Activated effector memory CD4-positive, alpha-beta T cell treated with Interleukin-2 at 50 U/mL for 16 hours (primary cell): ENCODE measurements at places on chromosomes 2 and 18.

- no peak for DNase-seq
These were observed 104.0 kb downstream of the DNER start for GRCh38 chr2:229610333-229610732.

DNA sequence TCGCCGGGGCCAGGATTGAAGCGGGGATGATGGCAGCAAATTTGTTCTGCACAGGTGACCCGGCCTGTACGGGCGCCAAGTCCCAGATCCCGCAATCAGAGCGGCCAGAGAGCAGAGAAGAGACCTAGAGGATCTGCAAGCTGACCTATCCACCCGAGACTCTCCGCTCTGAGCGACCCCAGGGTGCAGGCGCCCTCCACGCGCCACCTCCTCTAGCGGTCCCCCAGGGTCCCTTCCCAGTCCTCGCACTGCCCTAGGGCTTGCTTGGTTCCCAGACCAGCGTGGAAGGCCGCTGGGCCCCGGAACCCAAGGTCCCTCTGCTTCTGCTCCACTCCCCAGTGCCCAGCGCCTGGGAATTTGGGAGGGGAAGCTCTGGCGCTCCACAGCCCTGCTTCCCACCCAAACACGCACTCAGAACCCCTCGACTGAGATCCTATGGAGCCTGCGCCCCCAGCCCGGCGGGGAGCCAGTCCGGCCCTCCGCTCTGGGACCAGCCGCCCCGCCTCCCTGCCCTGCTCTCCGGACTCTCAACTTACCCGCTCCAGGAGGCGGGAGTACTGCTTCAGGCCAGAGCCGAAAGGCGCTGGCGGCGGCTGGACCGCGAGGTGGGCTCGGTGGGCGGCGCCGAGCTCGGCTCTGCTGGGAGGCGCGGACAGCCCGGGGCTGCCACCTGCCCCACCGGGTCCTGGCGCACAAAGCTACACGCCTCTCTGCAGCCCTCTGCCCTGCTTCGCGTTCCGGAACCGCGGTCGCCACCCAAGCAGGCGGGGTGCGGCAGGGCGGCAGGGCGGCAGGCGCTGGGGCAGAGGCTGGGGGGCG is 3.0 kb upstream of the SIX3 start:
- DNase-seq: no peak

DNA sequence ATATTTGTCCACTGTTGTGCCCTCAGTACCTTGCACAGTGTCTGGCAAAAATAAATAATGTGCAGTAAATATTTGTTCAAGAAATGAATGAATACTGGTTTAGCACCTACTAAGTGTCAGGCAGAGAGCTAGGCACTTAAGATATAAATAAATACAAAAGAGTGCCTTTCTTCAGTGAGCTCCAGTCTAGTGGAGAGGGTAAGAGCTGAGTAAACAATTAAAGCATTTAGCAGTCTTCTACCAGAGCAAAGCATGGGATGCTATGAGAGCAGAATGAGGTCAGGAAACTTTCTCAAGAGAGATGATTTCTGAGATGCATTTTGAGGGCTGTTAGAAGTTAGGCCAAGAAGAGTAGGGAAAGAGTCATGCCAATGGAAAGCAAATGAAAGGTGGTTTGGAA is 314.7 kb downstream of the DSC3 start:
- DNase-seq: no peak

- no peak for DNase-seq
These were observed 357.2 kb downstream of the SATB2 start for GRCh38 chr2:199100326-199101110.

- DNase-seq: no peak
These were observed 26.7 kb upstream of the ACTR3 start for GRCh38 chr2:113863144-113863543.

DNA sequence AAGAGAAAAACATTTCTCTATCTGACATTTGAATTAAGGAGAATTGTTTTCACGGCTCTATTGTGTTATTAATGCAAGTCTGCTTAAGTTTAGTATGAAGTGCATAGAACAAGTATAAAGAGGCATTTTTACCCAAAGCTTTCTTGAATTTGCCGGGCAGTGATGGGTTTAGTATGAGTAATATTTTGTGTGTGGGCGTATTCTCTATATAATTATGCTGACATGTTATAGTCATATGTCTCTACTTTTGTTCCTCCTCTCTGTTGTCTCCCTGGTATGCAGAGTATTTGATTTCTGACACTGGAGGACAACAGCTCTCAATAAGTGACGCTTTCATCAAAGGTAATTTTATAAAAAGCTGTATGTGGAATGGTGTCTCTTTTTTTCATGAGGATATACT is 45.9 kb downstream of the PIKFYVE start:
- DNase-seq: no peak

- no peak for DNase-seq
These were observed 14.4 kb downstream of the EFR3B start for GRCh38 chr2:25056098-25056821.

GRCh38 chr2:43889416-43889815 is 50.6 kb downstream of the ABCG8 start:
- no peak for DNase-seq

DNA sequence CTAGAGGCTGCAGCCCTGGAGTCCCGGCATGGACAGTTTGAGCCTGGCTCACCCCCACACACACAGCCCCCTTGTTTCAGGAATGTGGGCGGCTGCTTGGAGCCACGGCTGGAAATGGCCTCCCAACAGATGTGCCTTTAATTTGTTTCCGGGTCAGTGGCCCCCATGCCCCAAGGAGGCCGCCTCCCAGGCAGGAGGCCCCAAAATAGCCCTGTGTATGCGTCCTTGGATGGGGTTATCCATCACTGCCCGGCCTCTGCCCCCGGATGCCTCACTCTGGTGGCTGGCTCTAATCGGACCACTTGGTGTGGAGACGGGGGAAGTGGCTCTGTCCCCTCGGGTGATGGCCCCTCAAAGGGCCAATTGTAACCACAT is 151.9 kb upstream of the MYCN start:
- DNase-seq: no peak

- DNase-seq: no peak
These were observed at the start of gene TCF23 for GRCh38 chr2:27148801-27149439. Gene TCF23 (plus strand): TSS chr2:27149004. CDS start chr2:27149134, 130 bp downstream.

GRCh38 chr18:71919211-71919610 is 624.9 kb downstream of the CBLN2 start:
- no peak for DNase-seq

DNA sequence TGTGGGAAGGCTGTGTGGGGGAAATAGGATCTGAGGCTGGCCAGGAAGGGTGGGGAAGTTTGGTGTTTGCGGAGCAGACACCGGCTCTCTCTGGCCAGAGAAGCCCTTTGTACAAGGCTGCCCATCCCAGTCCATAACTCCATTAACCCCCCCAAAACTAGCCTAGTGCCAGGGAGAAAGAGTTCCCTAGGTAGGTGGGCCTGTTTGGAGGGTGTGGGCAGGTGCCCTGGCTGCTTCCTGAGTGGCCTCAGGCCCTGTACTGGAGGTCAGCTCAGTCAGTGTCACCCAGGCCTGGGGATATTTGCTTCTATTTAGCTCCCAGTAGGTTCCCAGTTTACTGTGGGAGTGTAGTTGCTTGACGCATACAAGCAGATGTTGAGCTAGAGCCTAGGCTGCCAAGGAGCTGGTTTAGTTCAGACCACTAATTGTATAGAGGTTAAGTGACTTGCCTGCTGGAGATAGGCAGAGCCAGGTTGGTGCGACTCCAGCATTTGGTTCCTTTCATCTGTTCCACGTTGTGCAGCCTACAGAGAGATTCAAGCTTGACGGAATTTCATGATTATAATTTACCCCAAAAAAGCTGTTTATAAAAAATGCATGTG is 2.9 kb upstream of the GREB1 start:
- DNase-seq: no peak

DNA sequence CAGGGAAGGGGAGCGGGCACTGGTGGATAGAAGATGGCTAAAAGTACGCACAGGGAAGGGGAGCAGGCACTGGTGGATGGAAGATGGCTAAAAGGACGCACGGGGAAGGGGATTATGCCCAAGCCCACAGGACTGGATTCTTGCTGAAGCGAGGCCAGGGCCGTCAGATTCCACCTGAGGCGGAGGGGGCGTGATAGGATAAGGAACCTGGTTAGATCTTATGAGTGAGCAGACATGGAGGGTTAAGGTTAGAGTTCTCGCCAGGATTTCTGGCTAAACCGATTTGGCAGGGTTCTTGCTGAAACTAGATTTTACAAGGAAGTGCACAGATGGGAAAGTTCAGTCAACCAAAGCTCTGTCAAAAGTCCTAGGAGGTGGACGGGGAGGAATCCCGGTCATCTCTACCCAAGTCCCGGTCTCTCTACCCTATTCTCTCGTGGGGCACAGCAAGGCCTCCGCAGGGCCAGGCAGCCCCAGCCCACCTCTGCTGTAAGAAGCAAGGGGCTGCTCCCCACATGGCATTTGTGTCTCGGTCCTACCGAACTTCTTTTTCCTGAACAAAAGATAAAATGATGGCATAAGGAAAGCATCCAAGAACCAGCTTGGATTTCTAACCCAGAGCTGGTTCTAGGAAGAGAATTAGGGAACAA is 140.8 kb downstream of the PTGR3 start:
- DNase-seq: no peak

DNA sequence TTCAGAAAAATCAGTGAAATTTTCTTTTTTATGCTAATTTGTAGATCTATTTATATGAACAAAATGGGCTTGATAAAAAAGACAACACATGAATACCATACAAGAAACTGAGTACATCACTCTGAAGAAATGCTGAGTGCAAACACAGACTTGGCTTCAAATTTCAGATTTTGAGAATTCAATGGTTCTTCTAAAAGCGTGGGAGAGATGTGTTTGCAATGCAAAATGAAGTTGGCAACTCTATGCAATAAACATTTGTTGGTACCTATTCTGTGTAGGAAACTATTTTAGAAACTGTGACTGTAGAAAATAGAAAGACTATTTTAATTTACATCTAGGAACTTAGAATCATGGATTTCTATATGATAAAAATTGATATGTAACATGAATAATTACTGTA is 1834.1 kb upstream of the CELF4 start:
- DNase-seq: no peak

DNA sequence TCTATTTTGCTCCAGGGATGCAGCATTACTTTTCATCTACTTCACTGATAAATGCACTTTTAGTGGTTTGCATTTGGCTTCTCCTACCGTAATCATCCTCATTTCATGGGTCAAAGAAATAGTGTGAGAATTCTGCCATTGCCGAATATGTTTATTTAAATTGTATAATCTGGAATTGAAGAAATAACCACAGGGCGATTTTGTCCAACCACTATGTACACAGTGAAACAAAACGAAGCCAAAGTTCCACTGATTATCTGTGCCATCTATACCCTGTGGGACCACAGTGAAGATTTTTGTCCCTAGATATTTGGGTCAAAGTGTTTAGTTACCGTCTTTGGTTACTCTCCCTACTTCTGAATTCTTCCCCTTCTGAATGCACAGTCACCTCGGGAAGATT is 888.6 kb upstream of the NRXN1 start:
- DNase-seq: no peak

DNA sequence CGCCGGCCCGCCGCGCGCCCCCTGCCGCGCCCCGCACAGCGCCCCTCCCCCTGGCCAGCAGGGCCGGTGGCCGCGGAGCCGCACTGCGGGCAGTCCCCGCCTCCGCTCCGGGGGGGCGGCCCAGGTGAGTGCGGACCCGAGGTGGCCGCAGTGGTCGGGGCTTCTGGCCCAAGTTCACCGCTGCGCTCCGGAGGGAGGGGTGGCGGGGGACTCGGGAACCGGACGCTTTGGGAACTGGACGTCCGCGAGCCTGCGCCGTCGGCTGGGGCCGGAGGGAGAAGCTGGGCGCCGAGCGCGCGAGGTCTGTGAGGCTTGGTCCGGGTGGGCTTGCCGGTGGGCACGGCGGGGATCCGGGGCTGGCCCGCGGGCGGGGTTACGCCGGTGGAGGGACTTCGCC is 591 bp upstream of the LDLRAD4 start:
- DNase-seq: no peak

DNA sequence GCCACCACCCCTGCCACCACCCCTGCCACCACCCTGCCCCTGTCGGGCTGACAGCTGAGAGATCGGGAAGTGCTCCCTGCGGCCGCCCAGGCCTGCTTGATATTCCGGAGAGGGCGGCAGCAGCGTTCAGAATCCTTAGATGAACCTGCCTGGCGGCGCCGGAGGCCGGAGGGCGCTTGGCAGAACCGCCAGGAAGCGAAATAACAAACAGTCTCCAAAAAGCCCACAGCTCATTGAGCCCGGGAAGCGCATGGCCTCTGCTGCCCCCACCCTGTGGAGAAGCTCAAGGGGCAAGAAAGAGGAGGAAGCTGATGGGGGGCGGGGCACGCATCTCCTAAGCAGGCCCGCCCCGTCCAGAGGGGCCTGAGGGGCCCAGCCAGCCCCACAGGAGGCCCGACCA is 92.2 kb upstream of the MBOAT2 start:
- no peak for DNase-seq

- DNase-seq: no peak
These were observed 428.8 kb downstream of the LRATD1 start for GRCh38 chr2:15061268-15061667.

- DNase-seq: no peak
These were observed 57.9 kb upstream of the FRZB start for GRCh38 chr2:182924306-182924705.

DNA sequence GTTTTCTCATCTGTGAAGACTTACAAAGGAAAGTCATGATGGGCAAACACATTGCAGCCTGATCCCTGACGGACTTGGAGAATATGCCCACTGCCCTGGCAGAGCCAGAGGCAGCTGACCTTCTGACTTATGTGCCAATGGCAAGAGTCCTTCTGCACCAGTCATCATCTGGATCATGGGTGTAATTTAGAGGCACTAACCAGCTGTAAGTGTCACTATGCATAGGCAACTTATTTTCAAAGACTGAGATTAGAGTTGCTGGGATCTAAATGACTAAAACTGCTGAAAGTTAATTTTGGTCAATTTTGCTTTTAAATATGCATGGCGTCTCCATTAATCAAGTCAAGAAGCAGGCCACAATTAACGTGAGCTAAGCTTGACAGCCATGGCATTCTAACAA is 261.2 kb downstream of the BCL11A start:
- no peak for DNase-seq

- no peak for DNase-seq
These were observed 77.7 kb upstream of the IGFBP5 start for GRCh38 chr2:216773072-216773471.

DNA sequence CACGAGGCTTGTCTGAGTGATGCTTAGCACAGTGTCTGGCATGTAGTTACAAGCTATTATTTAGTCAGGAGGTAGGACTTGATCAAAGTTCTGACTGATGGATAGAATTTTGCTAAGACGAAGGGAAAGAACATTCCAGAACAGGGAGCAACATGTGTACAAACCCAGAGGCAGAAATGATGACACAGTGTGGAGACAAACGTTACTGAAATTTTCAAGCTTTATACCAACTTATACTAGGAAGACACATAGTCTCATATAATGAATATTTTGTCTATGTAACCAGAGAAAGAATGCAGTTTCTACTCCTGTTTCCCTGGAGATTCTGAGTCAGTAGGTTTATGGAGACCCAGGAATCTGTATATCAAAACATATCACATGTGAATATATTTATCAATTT is 123.4 kb downstream of the FAM124B start:
- no peak for DNase-seq

- no peak for DNase-seq
These were observed 55.6 kb downstream of the VIL1 start for GRCh38 chr2:218474527-218474926.

GRCh38 chr2:43183743-43184142 is 42.7 kb downstream of the ZFP36L2 start:
- DNase-seq: no peak

- no peak for DNase-seq
These were observed 245.3 kb upstream of the ID2 start for GRCh38 chr2:8436585-8436984.

GRCh38 chr18:9901377-9901776 is 12.4 kb upstream of the VAPA start:
- no peak for DNase-seq
